ENCODE measurements at places on chromosomes 4 and X.
A peak's percentile ranks its signal among the peaks of the same experiment; 100 is the strongest.

GRCh38 chrX:53362449-53362848, 60.0 kb downstream of the SMC1A start:
- DNase-seq, result no peak

- no peak for DNase-seq
Observed at GRCh38 chr4:59698041-59698440, 1502.1 kb upstream of the ADGRL3 start.

- DNase-seq, result no peak
Observed at GRCh38 chr4:3116955-3117354, 42.5 kb downstream of the HTT start.

GRCh38 chr4:83362492-83363329, 28.1 kb upstream of the HPSE start:
- no peak for DNase-seq

DNA sequence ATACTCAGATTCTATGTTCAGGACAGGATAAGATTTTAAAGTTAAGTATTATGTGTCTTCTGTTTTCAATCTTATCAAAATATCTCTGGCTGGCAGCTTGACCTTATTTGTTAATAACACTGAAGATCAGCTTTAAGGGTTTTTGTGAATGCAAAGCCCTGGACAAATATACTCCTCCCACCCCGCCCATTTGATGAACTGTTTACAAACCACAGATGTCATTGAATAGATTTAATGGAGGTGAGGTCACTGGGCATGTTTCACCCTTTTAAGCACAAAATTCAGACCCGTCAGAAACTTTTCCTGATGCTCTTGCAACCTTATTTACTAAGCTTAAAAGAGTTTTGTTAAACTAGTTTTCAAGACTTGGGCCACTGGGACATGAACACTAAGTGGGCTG, 10.1 kb upstream of the CXCL8 start:
- DNase-seq, result no peak

- peak; percentile 99 for DNase-seq
Observed at GRCh38 chrX:154799556-154800348, 5.5 kb downstream of the MPP1 start.
